Aorta (tissue), 5 donors: ENCODE measurements at places on chromosomes 6 and 20. TPM values are rescaled to one million over a fixed set of nuclear protein-coding genes. Genes with fewer than 3 reads are reported as not detected.

DNA sequence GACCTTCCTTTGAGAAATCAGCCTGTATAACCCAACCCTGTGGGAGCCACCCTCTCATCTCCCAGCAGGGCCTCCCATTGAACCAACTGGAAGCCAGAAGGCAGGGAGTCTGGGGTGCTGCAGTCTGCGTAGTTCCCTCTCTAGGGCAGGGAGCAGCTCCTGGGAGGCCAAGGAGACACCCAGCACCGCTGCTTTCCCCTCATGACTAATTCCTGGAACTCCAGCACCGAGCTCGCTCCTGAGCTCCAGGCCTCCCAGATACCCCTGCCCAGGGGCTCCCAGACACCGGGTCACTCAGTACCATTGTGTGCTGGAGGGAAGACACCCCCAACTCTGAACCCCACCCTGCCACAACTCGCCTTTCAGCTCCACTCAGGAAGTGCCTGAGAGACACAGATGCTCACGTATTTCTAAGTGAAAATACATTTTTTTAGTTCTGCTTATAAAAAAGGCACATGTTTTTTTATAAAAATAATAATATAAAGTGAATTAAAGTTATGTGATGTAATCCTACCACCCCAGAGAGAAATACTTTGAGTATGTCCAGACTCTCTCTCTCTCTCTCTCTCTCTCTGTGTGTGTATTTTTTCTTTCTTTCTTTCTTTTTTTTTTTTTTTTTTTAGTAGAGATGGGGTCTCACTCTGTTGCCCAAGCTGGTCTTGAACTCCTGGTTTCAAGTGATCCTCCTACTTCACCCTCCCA lies 17.5 kb downstream of the PIM1 start:
- no peak for DNase-seq

- peak; percentile 66 for DNase-seq
These were observed 3.4 kb downstream of the LINC00237 start for GRCh38 chr20:21102603-21103311.

DNA sequence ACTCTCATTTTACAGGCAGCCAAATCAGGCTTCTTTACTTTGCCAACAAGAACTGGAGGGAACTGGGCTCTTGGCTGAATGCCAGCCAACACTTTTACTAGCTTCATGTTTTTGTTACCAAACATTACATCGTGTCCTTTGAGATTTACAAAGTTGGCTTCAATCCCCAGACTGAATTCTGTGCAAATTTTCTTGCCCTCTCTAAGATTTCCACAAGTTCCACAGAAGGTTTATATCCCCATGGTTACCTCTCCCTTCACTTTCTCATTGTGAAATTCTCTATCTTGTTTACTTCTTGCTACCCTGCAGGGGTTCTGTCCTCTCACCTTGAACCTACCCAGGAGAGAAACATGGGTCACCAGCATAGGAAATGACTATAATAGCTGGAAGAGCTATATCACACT lies 37.6 kb upstream of the PLCB1 start:
- DNase-seq, result no peak

DNA sequence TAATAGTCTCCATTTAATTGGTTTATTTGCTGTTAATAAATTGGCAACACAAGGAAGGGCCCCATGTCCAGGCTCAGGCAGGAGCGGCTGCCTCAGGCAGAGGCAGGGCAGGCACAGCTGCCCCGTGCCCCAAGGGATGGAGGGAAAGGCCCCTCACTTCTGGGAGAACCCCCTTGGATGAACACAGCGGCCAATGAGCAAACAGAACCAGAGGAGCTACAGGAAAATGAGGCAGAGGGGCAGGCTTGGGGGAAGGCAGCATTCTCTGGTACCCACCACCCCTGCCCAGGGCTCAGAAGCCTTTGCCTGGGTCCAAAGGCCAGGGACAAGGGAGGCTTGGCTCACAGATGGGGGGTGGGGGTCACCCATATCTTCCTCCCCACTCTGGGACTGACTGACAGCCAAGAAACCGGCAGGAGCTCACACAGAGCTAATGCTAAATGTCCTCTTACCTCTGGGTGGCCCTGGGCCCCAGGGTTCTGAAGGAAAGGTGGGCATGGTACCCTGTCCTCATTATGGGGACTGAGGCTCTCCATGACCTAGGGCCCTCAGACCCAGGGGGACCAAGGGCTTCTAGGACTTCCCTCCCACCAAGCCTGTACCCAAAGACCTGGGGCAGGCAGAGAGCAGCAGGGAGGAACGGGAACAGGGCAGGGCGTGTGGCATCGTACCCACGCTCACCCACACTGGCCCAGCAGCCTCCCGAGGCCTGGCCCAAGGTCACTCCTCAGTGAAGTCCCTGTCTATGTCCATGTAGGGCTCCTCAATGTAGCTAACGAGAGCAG lies 47.0 kb downstream of the MYH7B start:
- peak; percentile 24 for DNase-seq

- DNase-seq, result peak; percentile 88
These were observed 148.5 kb downstream of the LY86 start for GRCh38 chr6:6736791-6737654.

- no peak for DNase-seq
These were observed 37.0 kb upstream of the IER3 start for GRCh38 chr6:30781395-30781742.

XKR7 gene
- not detected for total RNA-seq

DAAM2 gene
- total RNA-seq, result 61.5 TPM

SIGLEC1 gene
- 55.8 TPM for total RNA-seq

GTF2H4 gene
- 31.2 TPM for total RNA-seq
